ENCODE measurements at places on chromosomes 5 and 9.

GRCh38 chr9:16213781-16214515 lies 656.5 kb downstream of the BNC2 start:
- no peak for DNase-seq

DNA sequence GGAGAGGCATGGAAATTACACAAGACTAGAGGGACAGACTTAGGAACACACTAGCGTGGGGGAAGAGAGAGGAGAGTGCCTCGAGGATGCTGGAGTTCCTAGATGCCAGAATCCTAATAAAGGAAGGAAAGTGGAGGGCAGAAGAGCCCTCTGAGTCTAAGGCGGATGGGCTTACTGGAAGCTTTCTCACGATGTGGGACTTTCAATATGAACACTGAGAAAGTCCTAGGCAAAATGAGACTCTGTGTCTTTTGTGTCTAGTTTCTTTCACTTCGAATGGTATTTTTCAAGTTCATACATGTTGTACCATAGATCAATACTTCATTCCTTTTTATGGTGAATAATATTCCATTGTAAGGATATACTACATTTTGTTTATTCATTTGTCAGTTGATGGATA lies 239.4 kb downstream of the NSG2 start:
- DNase-seq = no peak

GRCh38 chr5:154396128-154396527 lies 49.7 kb upstream of the SAP30L start:
- no peak for DNase-seq

DNA sequence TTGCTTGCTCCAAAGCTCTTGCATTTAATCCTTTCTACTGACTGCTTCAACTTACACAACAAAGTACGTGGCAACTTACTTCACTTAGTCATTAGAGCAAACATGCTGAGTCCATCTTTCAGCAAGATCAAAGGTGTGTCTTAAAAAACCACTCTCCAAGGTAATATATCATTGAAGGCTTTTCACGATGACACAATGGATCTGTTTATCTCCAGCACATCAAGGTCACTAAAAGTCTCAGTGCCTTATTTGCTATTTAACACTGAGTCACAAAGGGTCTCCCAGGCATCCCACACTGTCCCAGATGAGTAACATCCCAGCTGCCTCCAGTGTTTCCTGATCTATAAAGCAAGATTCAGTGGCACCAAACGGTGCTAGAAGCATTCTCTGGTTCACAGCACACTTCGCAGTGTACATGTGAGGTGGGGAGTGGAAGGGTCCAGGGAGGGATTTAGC lies 3.7 kb upstream of the CLK4 start:
- DNase-seq = no peak

DNA sequence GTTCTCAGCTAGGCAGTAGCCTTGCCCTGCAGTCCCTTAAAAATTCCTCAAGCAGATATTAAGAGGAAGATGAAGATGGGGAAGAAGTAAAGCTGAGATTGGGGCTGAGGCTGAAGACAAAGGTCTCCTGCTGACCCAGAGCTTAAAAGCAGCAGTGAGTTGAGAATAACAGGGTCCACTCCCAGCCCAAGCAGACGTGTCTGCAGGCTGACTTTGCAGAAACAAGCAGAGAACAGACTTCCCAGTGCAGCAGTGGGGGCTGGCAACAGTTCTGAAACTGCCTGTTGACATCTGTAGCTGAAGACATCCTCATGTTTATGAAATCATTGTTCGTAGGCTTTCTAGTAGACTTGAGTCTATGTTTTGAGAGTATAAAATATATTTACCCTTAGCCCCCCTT lies 1.1 kb downstream of the CTXN3 start:
- no peak for DNase-seq

DNA sequence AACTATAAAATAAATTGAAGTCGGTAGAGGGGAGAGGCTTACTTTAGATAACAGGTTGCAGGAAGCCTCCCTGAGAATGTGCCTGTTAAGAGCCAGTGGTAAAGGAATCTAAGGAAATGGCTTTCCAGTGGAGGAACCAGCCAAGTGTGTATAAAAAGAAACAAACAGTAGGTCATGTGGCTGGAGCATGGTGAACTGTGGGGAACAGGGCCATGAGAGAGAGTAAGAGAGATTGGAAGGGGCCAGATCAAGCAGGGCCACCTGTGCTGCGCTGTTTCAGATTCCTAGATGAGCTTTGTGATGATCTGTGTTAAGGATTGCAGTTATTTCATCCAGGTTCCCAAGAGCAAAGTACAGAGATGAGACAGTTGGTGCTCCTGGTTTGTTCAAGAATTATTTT lies 152.7 kb upstream of the SGCD start:
- DNase-seq = no peak

- no peak for DNase-seq
Measured at GRCh38 chr9:136936645-136937170, 7.8 kb downstream of the FBXW5 start.

- no peak for DNase-seq
Measured at GRCh38 chr9:68653141-68653595, 51.9 kb upstream of the PIP5K1B start.

- no peak for DNase-seq
Measured at GRCh38 chr5:179405054-179405416, 59.8 kb upstream of the ADAMTS2 start.

DNA sequence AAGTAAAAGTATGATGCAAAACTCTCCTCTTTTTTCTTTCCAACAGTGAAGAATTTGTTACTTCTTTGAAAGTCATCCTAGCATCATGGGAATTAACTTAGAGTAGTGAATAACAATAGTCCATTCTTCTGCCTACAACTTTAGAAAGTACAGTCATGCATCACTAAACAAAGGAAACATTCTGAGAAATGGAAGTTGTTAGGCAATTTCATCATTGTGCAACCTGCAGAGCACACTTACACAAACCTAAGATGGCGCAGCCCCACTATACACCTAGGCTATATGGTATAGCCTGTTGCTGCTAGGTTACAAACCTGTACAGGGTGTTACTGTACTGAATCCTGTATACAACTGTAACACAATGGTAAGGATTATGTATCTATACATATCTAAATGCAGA lies 1209.3 kb upstream of the C9orf72 start:
- no peak for DNase-seq

- no peak for DNase-seq
Measured at GRCh38 chr9:9951556-9952160, 661.1 kb downstream of the PTPRD start.

- DNase-seq = no peak
Measured at GRCh38 chr5:855771-856530, 5.2 kb upstream of the ZDHHC11 start.

DNA sequence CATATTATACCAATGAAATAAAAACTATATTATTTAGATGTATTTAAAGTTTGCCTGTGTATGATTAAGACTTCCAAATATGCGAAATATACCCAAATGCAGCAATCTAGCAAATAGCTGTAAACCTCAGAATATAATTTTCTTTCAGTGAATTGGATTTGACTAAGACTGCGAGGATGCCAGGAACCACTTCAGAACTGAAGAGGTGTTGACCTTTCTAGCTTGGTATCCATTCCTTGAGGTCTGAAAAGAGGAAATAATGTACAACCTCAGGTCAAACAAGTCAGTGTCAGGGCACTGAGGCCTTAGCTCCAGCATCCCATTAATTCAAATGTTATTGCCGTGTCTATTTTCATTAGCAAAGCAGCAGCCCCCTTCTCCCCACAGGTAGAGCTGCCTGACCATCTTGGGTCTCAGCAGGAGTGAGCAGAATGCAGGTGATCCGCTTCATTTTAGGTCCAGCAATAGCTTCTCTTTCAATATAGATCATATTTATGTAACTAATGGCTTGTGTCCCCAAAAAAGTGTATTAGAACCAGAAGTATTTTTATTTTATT lies 100.0 kb downstream of the KIAA1958 start:
- DNase-seq = no peak

GRCh38 chr5:27011274-27011673 lies 27.1 kb downstream of the CDH9 start:
- no peak for DNase-seq

- no peak for DNase-seq
Measured at GRCh38 chr9:94933511-94933828, 207.0 kb downstream of the AOPEP start.
